ENCODE measurements at places on chromosomes 11 and 22.

DNA sequence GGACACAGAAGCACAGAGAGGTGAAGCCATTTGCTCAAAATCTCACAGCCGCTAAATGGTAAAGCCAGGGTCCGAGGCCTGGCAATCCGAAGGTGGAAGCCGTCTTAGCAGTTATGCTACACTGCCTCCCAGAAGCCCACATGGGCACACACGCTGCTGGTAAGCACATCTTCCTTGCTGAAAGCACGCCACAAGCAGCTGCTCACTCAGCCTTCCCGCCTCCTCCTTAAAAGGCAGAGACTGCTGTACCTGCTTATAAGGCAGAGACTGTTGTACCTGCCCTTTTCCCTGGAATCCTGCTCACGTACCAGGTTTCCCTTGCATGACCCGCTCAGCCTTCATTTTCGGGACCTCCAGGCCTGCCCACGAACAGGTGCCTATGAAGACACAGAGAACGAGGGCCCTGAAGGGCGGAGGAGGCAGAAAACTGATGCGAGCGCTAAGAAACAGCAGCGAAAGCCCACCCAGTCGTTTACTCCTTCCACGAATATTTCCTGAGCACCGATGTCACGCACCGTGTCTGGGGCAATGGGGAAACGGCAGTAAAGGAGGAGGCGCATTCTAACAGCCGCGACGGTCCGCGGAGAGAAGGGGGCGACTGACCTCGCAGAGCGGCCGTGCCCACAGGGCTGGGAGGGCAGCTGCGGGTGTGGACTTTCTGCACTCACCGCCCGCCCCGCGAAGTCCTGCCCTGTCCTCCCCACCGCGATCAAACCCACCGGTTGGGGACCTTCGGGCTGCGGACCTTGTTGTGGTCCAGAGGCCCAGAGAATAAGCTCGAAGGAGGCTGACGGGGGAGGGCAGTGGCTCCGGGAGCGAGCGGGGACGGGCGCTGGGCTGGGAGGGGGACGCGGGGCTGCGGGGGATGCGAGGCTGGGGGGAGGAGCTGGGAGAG is 13.0 kb downstream of the SPATA19 start:
- DNase-seq, result no peak

DNA sequence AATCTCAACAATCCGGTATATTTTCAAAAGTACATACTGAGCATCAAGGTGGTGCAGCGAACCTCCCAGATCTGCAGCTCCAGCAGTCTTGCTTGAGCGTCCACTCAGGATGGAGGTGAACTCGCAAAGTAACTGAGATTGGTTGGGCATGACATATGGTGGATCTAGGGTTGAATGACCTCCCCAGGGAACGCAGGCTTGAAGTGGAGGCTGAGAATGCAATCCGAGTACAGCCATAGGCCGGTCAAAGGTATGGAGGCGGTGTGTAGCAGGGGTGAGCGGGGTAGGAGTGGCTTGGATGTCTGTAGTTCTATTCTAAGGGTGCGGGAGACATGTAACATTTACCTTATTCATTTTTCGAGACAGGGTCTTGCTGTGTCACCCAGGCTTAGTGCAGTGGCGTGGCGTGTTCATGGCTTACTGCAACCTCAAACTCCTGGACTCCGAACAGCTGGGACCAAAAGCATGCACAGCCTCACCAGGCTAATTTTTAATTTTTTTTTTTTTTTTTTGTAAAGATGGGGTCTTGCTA is 631 bp upstream of the C22orf39 start:
- DNase-seq, result peak; percentile 43

GRCh38 chr11:90593099-90593498 is 370.2 kb upstream of the CHORDC1 start:
- DNase-seq, result no peak

DNA sequence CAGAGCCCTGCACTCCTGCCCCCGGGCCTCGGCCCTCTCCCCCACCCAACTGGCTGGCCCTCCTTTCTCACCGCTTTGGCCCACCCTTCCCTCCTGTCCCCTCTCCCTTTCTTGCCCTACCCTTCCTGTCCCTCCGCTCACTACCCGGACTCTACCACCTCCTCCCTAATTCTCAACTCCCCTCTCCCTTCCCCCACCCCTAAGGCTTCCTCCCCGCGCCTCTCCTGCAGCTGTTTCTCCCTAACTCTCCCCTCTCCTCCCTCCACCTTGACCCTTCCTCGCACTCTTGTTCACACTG is 421 bp downstream of the SLC15A3 start:
- DNase-seq, result no peak

- no peak for DNase-seq
Measured at GRCh38 chr11:92482492-92483060, 258.0 kb downstream of the FAT3 start.

DNA sequence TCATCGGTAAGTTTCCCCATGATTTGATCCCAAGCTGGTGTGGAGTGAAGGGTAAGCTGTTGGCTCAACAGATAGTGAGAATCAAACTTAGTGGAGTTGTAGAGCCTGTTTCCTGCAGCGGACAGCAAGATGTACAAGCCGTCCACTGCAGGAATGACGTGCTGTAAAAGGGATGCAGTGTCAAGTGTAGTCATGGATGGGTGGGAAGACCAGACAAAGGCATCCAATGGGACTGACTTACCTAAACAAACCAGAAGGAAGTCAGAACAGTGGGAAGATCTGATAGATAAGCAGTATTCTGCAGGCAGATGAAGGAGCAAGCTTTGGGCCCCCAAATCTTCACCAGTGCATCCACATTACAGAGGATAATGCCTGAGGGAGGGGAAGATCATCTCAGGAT is 8.8 kb downstream of the ZBTB16 start:
- DNase-seq, result no peak

DNA sequence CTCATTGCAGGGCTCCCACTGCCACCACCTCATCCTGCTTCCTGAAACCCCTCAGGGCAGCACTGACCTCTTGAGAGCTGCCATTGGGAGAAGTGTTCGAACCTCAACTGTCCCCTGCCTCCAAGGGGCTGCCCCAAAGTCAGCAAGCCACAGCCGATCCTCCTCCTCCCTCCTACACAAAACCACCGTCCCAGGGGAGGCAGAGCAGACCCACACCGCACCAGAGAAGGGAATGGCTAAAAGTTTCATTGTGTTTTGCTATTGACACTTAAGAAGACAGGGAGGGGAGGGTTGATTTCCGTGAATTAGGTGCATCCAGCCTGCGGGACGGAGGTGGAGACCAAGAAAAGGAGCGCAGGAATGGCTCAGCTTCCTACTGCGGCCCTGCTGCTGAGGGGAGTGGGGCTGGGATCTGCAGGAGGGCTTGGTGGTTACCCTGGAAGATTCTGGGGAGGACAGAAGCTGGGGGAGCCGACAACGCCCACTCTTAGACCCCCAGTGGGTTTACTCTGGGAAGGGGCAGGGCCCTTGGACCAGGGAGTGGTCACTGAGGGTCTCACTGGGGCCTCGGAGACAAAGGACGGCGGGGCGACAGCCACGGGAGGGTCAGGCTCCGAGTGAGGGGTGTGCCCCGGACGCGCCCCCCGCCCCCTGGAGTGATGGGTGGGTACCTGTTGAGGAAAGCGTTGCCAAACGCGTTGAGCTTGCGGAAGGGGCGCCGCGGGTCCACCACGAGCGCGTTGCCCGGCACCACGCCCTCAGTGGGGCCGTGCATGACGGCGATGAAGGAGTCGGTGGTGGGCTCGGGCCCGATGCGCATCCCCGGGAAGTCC is 815 bp downstream of the EHD1 start:
- no peak for DNase-seq

DNA sequence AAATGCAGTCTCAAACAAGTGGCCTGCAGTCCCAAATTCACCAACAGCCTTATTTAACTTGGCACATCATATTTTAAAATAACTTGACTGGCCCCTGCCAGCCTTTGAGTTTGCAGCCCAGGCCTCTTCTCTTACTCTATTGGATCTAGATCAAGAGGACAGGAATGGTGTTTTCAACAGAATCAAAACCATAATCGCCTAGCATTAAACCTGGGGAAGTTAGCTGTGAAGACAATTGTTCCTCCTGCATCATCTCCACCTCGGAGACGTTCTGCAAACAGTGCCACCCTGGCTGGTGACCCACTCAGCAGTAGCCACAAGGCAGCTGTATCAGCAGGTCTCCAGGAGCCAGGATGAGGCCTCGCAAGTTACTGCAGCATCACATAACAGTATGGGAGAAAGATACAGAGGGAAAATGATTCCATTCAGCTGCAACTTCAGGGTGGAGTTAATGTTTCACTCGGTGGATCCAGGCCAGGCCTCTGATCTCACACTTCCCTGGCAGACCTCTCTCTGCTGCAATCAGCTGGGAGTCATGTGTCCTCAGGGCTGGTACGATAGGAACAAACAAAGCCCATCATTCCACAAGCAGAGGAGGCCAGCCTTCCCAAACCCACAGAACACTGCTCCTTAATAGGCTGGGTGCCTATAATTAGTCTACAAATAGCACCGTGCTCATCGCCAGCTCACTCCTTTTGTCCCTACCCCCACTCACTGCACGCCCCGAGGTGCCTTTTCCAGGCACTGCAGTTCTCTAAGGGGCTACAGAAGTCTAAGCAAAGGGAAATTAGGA is 18.6 kb upstream of the SCN2B start:
- DNase-seq, result peak; percentile 64

GRCh38 chr11:35190804-35191348 is 51.9 kb downstream of the CD44 start:
- DNase-seq, result peak; percentile 92

- peak; percentile 78 for DNase-seq
Measured at GRCh38 chr11:8863838-8864237, 47.2 kb upstream of the AKIP1 start.

DNA sequence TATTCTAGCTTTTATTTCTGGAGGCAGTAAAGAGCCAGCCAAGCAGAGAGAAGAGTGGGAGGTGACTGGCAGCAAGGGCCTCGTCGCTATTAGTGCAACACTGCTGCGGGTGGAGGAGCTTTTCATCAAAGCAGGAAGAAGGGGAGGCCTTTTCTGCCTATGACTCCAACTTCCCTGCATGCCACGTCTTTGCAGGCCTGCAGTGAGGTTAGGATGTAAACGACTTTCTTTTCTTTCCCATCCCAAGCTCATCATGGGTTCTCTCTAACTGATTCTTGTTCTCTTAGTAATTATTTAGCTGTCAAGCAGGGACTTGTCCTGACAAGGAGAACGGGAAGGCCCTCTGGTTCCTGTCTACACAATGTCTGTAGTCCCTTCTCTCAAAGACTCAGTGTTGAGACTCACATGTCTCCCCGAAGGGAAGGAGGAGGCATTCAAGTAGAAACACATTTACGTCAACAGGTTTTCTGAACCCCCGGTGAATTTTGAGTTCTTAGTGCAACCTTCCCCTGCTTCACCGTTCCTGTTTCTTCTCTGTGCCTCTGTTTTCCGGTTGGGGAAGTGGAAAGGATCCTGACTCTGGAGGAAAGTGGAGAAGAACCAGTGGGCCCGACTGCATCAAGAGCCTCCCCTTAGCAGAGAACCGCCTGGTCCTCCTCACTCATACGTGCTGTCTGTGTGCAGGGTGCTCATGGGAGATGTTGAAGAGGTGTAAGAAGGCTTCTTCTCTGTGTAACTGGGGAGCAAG is 56.9 kb downstream of the PACS1 start:
- peak; percentile 79 for DNase-seq

DNA sequence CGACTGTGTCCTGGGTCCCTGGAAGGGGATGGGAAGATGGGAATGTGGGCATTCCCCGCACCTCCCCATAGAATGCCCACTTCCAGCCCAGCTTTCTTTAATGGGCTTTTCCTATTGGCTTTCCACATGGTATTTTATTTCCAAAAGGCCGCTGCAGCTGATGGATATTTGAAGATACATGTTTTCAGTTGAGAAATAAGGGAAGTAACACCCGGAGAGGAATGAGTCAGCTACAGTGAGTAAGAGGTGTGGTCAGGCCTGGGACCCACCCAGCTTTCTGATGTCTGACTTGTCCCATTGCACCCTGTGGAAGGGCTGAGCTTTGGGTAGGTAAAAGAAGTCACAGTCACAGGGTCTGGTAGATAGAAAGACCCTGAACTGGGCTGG is 476.9 kb downstream of the MIAT start:
- peak; percentile 86 for DNase-seq

DNA sequence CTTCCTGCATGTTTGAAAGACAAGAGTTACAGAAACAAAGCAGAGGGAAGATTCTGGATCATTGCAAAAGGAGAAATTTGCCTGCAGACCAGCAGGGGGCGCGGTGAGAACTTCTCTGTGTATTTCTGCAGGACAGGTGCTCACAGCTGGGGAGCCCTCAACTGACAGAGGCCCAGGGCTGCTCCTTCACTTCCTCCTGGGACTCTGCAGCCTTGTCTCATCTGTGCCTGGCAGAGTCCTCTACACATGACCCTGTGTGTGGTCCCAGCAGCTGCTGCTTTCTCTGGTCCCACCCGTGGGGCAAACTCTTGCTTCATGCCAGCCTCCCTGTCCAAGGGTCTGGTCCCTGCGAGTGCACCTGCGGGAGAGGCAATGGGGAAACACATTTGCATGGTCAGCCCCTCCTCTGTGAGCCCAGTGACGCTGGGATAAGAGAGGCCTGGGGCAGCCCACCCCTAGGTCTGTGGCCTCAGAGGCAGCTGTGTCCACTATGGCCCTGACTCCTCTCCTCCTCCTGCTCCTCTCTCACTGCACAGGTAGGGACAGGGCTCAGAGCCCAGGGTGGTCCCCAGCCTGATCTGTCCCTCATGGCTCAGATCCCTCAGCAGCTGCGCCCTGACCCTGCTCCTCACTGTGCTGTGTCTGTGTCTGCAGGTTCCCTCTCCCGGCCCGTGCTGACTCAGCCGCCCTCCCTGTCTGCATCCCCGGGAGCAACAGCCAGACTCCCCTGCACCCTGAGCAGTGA is 43.2 kb upstream of the VPREB1 start:
- peak; percentile 24 for DNase-seq

DNA sequence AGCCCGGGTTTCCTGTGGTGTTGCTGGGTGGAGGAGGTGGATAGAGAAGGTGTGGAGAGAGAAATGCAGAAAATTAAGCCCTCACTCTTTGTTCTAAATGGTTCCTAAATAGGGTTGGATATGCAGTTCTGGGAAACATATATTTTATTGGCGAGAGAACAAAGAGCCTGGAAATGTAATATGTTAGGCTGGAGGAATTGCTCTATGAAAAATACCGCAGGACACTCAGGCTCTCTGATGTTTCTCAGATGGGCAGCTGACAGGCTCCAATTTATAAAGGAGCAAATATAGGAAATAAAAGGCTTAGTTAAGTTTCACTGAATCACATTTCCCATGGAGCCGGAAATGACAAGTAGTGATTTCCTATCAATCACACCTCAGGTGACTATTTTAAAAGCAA is 428.0 kb downstream of the TMEM135 start:
- DNase-seq, result no peak

DNA sequence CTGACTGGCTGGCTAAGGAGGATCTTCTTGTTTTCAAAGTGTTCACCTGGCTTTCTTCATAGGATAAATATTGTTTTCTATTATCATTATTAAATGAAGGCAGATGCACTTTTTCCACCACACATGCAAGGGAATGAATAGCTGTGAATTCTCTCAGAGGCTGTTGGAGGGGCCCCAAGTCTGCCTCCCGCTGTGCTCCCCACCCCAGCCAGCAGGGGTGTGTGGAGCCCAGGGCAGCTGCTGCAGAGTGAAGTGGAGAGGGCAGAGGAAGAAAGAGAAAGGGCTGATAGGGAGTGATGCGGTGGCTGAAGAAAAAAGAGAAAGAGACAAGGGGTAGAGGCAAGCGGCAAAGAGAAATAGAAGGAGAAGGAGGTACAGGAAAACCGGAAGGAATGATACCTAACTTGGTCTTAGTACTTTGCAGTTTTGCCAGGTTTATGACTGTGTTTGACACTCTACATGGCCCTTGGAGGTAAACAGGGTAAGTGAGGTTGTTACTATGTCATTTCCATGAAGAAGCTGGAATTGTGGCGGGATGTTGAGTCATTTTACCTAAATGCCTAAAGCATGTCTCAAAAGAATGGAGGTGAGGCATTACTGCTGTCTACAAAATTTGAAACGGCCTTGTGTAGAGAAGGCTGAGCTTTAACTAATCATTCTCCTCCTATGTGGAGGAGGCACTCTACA is 145.7 kb upstream of the B3GAT1 start:
- DNase-seq, result no peak

- no peak for DNase-seq
Measured at GRCh38 chr11:8805296-8805695, 105.7 kb upstream of the AKIP1 start.
